ENCODE measurements at places on chromosomes 7 and 10.

GRCh38 chr7:141304291-141304690, 230.4 kb downstream of the TMEM178B start:
- no peak for DNase-seq

- DNase-seq, result no peak
Measured at GRCh38 chr7:101410743-101411507, 48.2 kb downstream of the COL26A1 start.

GRCh38 chr7:7151285-7151684, 31.1 kb upstream of the C1GALT1 start:
- peak; percentile 2 for DNase-seq

DNA sequence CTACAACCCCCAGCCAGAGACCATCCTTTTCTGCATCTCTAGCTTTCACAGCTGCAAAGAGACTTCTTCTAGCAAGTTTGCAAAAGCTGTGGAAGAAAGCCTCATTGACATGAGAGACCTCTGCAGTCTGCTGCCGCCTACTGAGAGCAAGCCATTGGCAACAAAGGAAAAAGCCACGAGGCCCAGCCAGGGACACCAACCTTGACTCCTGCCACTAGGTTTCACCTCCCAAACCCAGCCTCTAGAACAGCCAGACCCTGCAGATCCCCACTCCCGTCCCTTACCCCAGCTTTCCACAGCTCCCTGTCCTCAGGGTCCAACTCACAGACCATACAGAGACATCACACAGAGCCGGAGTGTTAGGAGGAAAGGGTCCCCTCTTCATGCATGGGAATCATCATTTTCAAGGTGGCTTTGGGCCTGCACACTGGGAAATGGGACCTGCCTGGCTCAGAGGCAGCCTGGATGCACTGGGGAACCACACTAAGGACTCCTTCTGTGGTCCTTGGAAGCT, 14.6 kb upstream of the C10orf53 start:
- DNase-seq, result no peak

GRCh38 chr10:78703593-78703992, 365.2 kb upstream of the ZMIZ1 start:
- no peak for DNase-seq

GRCh38 chr10:3239066-3239919, 66.7 kb upstream of the PITRM1 start:
- no peak for DNase-seq

GRCh38 chr7:9264395-9264794, 831.0 kb downstream of the NXPH1 start:
- no peak for DNase-seq

- DNase-seq, result no peak
Measured at GRCh38 chr7:151079199-151079910, 1.3 kb downstream of the FASTK start.
